ENCODE measurements at places on chromosomes 2 and 18.

DNA sequence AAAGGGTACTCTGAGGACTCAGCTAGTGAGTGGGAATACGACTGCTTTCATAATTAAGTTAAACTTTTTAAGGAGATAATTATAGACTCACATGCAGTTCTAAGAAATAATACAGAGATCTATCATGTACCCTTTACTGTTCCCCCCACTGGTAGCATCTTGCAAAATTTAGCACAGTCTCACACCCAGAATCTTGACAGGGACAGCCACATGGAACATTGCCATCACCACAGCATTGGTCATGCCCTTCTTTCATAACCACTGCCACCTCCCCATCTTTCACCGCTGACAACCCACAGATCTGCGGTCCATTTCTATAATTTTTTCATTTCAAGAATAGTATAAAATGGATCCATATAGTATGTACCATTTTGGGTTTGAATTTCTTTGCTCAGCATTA is 37.8 kb downstream of the ARHGEF4 start:
- no peak for DNase-seq

DNA sequence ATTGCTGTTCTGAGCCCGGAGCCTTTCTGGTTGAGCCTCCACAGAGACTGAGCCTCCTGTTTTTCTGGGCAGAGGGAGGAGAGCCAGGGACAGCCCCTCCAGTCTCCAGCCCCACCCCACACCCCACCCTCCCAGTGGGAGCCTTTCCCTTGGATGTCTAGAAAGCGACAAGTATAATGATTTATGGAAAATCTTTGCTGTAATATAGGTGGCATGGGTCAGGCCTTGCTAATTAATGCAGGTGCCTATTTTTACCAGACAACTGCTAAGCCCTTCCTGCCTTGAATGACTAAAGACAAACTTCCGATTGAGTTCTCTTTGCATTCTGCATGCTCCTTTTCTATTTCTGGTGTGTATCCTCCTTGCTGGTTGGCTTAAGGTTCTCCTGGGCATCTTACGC is 43.1 kb downstream of the MERTK start:
- DNase-seq, result no peak

DNA sequence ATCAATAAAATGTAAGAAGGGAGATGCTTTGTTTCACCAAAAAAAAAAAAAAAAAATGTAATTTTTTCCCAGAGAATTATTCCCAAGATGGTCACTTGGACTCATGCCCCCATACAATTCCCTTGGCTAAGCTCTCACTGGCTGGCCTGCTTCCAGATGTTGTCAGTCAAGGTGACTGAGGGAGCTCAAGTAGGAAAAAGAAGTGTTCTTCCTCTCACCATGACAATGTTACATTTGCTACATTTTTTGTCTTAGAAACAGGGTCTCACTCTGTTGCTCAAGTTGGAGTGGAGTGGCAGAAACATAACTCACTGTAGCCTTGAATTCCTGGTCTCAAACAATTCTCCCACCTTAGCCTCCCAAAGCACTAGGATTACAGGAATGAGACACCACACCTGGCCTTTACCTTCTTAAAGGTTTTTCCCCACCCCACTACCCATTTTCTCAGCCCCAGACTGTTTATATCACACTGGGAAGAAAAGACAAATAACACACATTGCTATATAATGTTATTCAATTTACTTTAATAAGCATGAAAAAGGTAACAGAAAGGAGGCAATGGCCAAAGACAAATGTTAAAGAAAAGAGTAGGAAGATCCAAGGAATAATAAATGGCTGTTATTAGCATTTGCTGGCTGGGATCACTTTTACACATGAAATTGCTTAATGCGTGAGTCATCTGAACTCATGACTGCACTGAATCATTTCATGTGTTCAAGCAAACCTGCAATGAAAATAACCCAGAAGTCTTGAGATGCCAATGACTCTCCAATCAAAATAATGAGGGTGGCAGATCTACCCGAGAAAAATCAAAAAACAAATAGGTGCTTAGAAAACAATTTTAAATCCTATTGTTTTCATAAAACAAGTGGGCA is 45.2 kb downstream of the ACVR1 start:
- peak; percentile 86 for DNase-seq

GRCh38 chr18:56373601-56374000 is 264.8 kb downstream of the TXNL1 start:
- no peak for DNase-seq

DNA sequence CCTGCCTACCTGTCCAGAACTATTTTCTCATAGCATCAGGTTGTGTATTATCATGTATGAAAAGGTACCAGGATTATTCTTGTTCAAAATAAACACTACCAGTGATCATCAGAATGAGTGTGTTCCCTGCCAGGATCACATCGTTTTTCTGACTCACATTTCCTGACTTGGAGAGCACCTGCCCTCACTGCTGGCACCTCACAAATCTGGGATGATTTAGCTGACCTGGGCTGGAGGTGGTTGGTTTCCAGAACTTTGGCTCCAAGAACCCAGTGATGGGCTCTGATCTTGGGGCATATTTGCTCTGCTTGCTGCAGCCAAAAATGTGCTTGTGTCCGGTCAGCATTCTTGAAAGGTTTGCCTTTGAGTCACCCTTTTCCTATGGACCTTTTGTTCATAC is 836.3 kb upstream of the ACVR2A start:
- DNase-seq, result no peak

GRCh38 chr2:205895981-205896655 is 189.9 kb downstream of the INO80D start:
- DNase-seq, result peak; percentile 3

- no peak for DNase-seq
Observed at GRCh38 chr18:78542204-78542603, 437.4 kb upstream of the SALL3 start.

- DNase-seq, result no peak
Observed at GRCh38 chr18:13999231-13999630, 83.9 kb upstream of the MC2R start.

DNA sequence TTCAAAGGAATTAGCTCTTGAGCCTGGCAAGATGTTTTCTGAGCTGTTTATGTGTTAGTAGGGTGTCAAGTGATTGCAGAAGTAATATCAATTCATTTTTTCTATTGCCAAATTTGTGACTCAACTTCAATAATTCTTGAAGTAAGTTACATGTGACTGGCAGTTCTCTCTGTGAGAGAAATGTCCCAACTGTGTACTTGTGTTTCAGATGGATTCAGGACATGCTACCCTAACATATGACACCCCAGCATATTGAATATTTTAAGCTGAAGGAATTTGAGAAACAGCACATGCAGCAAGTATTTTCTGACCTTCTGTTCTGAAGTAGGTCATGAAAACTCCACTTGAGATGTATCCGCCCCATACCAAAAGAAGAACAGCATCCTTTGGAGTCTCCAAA is 263.6 kb downstream of the XIRP2 start:
- DNase-seq, result no peak

- no peak for DNase-seq
Observed at GRCh38 chr2:132991471-132992045, 321.6 kb upstream of the LYPD1 start.

- DNase-seq, result no peak
Observed at GRCh38 chr18:48724939-48725338, 186.1 kb downstream of the CTIF start.

DNA sequence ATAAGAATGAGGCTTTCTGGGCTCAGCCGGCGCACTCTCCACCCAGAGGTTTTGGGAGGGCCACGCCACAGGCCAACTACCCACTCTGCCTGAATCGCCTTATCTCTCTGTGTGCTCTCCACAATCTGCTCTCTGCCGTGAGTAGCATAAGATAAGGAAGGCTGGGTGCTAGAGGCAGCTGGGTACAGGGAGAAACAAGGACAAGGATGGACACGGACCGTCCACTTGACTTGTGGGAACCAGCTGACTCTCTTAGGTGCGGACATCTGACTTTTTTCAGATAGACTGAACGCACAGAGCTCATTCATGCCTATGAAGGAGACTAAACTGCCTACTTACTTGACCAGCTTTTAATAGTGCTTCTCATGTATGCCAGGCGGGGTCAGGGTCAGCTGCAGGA is 14.3 kb downstream of the NPAS2 start:
- DNase-seq, result no peak

- no peak for DNase-seq
Observed at GRCh38 chr18:44598514-44598913, 82.2 kb upstream of the SETBP1 start.

- no peak for DNase-seq
Observed at GRCh38 chr18:80120932-80121331, 11.9 kb downstream of the ADNP2 start.

DNA sequence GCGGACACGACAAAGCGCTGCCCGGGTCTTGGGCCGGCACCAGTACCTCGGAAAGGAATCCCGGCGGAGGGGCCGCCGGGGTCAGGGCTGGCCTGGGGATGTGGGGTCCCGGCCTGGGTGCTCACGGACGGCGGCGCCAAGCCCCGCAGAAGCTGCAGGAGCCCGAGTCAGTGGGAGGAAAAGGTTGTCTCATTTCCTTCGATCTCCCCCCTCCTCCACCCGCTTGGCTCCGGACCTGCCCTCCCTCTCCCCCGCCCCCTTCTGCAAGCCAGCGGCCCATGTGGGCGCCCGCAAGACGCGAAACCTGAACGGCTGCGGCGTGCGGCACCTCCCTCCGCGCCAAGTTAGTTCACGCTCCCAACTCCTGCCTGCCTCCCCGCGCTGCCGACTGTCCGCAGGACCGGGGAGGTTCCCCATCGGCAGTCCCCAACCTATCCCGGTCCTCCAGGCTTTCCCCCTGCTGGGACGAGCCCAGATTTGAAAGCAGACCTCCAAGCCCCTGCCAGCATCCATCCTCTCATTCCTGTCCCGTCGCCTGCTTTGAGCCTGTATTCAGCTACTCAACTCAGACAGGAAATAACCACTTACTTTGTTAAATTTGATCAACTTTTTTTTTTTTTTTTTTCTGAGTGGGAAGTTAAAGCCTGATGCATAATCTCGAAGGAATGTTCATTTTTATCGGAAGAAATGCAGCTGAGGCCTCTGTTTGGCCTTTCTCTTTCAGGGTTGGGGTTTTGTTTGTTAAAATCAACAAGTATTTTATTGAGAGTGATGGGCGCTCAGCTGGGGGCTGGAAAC is at the start of gene EVA1A:
Gene EVA1A, minus strand, starts transcription at position 172 of the 798 bp plus-strand sequence. CDS start 42,799 bp downstream, outside the sequence.
- DNase-seq, result peak; percentile 62

GRCh38 chr2:230913406-230914143 is 11.5 kb downstream of the GPR55 start:
- DNase-seq, result no peak

DNA sequence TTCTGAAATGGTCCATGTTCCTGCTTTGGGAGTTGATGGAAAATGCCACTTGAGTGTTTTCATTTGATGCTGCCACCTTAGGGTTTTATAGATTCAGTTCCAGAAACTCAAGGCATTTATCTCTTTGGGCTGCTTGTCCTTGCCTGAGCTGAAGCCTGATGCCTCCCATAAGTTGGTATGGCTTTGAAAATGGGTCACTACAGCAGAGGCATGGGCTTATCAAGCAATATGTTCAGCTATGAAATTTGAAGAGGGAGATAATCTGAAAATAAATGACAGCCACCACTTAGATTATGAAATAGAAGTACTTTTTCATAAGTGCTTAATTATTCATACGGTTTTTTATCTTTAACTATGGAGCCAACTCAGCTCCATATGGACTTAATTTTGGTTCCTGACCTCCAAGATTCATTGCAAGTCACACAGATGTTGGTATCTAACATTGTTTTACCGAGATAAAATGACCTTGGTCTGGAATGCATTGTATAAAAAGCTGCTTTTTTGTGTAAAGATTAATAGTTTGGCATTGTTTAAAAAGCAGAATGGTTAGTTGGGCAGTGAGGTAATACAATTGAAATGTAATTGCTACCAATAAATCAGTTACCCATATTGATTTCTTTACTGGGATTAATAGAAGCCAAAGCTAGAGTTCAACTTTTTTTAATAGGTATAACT is 4.5 kb downstream of the SLC14A1 start:
- DNase-seq, result no peak

- no peak for DNase-seq
Observed at GRCh38 chr2:219041252-219041651, at the start of gene CFAP65. TSS of gene CFAP65 (minus strand) at chr2:219041516. CDS start at chr2:219039048, 2,468 bp downstream.

GRCh38 chr18:63564561-63564960 is 22.4 kb downstream of the SERPINB12 start:
- DNase-seq, result no peak

- DNase-seq, result no peak
Observed at GRCh38 chr2:219493086-219493485, 5.6 kb upstream of the GMPPA start.

DNA sequence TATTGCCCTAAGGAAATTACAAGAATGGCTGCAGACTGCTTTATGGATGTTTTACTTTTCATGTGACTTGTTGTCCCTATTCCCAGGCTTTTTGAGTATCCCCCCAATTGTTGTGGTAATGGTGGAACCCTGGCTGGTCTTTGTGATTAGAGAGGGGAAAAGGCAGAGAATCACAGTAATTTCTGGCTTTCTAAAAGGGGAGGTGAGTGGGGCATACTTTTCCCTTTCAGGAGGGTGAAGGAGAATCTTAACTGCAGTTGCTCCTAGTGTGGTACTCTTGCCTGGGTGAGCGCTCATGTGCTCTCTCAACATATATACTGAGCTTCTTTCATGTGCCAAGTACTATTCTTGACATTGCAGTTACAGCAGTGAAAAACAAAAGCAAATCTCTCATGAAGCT is 69.3 kb downstream of the ASXL3 start:
- DNase-seq, result no peak

- DNase-seq, result no peak
Observed at GRCh38 chr2:147135376-147135775, 709.5 kb upstream of the ACVR2A start.

GRCh38 chr2:6770006-6770405 is 95.7 kb downstream of the CMPK2 start:
- no peak for DNase-seq

GRCh38 chr2:239157771-239158170 is 243.0 kb downstream of the HDAC4 start:
- DNase-seq, result no peak

- no peak for DNase-seq
Observed at GRCh38 chr18:48898521-48898920, 52.2 kb downstream of the SMAD7 start.

GRCh38 chr18:58403799-58404455 is 225.0 kb downstream of the ALPK2 start:
- DNase-seq, result no peak

DNA sequence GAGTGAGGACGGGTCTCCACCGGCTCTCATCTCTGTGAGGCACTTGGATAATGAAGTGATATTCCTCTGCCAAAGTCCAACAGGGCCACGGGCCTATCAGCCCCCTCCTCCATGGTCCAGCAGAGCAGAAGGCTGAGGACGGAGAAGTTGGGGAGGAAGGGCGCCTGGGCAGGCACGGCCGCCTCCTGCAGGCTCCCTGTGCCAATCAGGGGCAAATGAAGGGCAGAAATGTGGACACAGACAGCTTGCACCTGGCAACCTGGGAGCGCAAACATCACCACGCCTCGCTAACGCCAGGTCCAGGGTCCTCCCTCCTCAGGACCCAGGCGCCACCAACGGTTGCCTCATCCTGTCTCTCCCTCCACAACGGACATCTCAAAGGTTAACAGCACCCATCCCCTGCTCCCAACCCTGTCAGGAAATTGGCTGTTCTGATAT is 24.3 kb downstream of the SMAD7 start:
- DNase-seq, result no peak

GRCh38 chr2:27060323-27060722 is 8.9 kb downstream of the AGBL5 start:
- no peak for DNase-seq

GRCh38 chr2:131077182-131077846 is 15.9 kb downstream of the FAM168B start:
- DNase-seq, result no peak
